ENCODE measurements at places on chromosomes 11 and 22.
A peak's percentile ranks its signal among the peaks of the same experiment; 100 is the strongest.

GRCh38 chr11:87020336-87020735 lies 17.4 kb upstream of the TMEM135 start:
- DNase-seq, result no peak

GRCh38 chr11:36557991-36558390 lies 9.8 kb upstream of the RAG1 start:
- DNase-seq, result no peak

GRCh38 chr11:20178976-20179375 lies 18.7 kb upstream of the DBX1 start:
- no peak for DNase-seq

- DNase-seq, result peak; percentile 51
Observed at GRCh38 chr11:57513911-57514537, 1.5 kb downstream of the SLC43A1 start.

GRCh38 chr11:118082880-118083552 lies 3.7 kb downstream of the SMIM35 start:
- DNase-seq, result no peak

DNA sequence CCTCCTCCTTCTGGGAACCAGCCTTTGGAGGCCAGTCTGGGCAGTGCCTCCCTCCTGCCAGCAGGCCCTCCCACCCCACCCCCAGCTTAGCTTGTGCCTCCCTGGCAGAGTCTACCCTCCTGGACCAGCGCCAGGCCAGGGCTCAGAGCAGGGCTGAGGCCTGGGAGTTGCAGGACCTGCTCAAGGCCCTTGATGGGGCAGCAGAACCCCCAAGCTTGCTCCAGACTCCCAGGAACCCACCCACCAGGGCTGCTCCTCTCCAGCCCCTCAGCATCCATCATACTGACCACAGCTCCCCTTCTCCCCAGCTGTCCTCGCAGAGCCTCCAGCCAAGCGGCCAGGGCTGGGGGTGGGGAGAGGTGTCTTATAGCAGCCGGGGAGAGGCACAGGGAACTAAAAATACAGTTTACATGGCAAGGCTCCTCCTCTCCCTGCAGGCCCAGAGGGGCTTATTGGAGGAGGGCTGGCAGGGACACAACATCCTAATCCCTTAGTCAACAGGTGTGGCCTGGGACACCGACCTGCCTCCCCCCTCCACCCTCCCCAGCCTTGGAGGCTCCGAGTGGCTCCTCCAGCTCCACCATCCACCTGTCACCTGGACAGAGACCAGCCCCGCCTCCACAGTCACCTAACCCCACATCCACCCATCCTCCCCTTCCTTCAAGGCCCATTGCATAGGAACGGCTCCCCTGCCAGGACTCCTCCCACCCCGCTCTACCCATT lies 5.2 kb upstream of the MB start:
- DNase-seq, result no peak

- DNase-seq, result no peak
Observed at GRCh38 chr11:108713076-108713790, 48.4 kb downstream of the DDX10 start.

- no peak for DNase-seq
Observed at GRCh38 chr11:103825469-103825868, 211.0 kb upstream of the DDI1 start.

- no peak for DNase-seq
Observed at GRCh38 chr11:128471138-128471661, 116.2 kb downstream of the ETS1 start.

- no peak for DNase-seq
Observed at GRCh38 chr11:119791701-119792151, 62.7 kb upstream of the NECTIN1 start.

DNA sequence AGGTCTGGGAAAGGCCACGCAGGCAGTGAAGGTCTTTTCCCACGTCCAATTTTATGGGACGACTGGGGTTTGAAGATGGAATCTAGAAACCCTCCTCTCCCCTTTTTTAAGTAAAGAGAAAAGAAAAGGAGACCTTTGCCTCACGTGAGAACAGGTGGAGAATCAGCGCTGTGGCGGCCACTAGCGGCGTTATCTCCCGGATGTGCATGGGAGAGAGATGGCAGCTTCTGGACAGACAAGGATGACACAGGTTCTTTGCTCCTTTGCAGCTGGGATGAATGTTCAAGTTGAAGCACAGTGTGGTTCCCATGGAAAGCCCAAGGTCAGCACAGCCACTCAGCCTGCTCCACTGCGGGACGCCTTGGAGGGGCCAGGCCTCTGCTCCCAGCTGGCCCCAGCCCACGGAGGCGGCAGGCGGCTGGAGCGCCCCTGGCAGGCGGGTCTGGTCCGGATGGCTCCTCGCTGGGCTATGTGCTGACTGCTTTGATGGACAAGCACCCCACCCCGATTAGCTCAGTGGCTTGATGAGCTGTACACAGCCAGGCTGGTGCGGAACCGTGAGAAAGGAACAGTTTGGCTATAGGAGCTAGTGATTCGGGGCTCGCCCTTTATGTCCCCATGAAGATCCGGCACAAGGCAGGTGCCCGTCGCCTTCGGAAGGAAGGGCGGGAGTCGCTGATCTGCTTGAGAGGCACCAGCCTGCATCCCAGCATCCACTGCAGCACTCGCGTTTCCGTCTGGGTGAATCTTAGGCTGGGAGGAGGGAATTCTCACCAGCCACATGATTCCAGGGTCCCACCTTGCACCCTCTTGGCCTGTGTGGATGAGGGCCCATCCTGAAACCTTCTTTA lies 14.5 kb upstream of the BID start:
- DNase-seq, result no peak

GRCh38 chr22:37709445-37709765 lies 12.6 kb downstream of the TRIOBP start:
- DNase-seq, result no peak

DNA sequence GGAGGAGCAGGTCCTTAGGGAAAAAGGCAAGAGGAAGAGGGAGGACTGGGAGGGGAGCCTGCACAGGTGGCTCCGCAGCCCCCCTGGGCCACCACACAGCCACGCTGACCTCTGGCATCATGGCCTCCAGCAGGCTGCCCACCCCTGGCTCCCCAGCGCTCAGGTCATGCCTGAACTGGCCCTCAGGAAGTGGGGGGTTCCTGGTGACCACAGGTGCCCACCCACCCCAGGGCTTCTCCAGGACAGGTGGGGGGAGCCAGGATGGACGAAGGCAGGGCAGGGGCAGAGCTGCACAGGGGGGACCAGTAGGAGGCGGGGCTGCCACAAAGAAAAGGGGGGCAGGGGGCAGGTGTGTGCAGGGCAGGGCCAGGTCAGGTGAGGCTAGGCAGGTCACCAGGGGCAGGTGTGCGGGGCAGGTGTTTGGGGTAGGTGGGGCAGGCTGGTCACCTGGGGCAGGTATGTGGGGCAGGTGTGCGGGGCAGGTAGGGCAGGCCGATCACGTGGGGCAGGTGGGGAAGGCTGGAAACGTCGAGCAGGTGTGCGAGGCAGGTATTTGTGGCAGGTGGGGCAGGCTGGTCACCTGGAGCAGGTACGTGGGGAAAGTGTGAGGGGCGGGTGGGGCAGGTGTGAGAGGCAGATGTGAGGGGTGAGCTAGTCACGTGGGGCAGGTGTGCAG lies 997 bp downstream of the DEAF1 start:
- DNase-seq, result peak; percentile 61

- no peak for DNase-seq
Observed at GRCh38 chr11:42778193-42778592, 533.6 kb upstream of the API5 start.

GRCh38 chr11:30218278-30218677 lies 12.5 kb upstream of the FSHB start:
- DNase-seq, result no peak

- no peak for DNase-seq
Observed at GRCh38 chr11:64674774-64675173, 48.2 kb downstream of the NRXN2 start.

DNA sequence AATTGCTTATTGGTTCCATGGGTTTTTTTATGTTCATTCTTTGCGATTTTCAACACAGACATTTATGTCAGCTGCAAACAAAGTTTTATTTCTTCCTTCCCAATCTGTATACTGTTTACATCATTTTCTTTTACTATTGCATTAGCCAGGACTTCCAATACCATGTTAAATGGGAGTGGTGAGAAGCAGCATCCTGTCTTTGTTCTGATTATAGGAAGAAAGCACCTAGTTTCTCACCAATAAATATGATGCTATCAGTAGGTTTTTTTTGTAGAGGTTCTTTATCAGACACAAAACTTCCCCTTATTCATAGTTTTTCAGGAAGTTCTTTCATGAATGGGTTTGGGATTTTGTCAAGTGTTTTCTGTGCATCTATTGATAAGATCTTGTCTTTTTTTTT lies 28.0 kb upstream of the OR8B8 start:
- DNase-seq, result no peak

DNA sequence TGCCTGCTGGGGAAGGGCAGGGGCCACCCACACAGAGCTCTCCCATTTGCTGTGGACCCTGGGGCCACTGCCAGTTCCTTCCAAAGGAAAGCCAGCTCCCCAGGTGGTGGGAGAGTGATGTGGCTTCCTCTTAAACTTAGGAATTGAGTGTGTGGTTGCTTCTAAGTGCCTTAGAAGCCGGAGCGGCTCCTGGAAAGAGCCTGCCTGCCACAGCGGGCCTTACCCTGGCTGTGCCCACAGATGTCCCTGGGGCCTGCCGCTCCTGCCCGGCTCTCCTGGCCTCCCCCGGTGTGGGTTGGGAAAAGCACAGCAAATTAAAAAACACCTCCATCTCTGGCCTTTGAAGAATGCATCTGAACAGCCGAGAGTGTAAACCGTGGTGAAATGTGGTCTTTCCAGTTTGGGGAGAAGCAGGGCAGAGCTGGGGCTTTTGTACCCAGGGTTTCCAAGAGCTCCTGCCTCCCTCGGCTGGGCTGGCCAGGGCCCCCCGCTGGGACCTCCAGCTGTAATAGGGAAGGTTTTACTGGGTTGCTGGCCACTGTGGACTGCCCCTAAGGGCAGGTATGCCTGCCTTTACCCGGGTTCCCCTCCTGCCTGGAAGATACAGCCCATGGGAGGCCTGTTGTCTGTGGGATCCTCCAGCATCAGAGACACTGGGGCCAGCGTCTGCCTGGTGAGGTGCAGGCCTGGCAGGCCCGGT lies 30.2 kb downstream of the LRP5 start:
- DNase-seq, result no peak
